Cortex of kidney (tissue), 1 donor: ENCODE measurements at places on chromosomes 1 and 21.

GRCh38 chr1:54052934-54053744 is at the start of the genes TCEANC2 and TMEM59:
TSS of gene TCEANC2 (plus strand) at chr1:54053608. CDS start at chr1:54054423, 815 bp downstream.
TSS of gene TMEM59 (minus strand) at chr1:54053204. CDS start at chr1:54053188, 16 bp downstream.
- DNase-seq = peak; percentile 91

DNA sequence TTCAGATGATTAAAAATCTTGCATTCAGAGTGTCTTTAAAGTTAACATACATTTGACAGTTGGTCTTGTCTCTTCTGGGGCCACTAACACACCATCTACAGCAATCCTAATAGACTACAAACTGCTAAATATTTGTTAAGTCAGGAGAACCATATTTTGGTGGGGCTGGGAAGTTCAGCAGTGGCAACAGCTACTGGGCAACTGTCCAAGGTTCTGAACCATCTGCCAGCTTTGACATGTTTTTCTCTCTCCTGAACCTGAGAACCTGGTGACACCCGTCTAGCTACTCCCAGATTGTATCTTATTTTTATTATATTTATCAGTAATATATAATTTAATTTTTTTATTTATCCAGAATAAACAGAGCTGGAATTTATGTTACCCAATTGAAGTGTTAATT is 199.0 kb upstream of the DPYD start:
- DNase-seq = no peak

DNA sequence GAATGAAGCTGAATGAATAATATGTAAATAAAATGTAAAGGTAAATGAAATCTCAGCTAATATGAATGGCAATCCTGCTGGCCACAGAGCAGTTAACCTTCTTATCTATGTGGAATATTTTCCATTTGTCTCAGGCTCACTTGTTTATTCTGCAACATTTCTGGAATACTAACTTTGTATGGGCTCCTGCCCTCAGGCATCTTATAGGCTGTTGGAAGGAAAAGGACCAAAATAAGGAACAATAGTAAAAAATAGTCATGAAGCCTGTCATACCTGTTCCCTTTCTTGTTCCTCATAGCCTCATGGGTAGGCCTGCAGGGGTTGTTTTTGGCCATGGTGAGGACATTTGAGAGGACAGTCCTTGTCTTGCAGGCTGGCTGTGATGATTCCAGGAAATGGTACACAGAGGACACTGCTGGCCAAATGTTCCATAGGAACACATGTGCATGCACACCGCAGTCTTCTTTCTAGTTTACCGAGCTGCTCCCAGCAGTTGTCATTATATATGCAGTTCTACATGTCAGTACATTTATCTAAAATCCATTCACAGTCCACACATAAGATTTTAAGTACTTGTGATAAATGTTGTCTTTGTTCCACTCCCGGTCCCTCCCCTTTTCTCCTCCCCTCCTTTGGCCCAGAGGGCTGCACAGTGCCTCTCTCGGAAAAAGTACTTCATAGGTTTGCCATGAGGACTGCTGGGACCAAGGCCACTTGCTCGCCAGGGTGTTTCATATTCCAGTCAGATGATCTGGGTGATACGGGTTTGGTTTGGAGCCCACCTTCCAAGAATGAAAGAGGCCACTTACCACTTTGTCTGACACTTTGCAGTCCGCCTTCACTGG is 15.2 kb upstream of the KCNQ4 start:
- no peak for DNase-seq

GRCh38 chr1:4655674-4656532 is 1.5 kb downstream of the AJAP1 start:
- DNase-seq = no peak

GRCh38 chr1:22737374-22738068 is 26.9 kb downstream of the EPHB2 start:
- no peak for DNase-seq

- no peak for DNase-seq
These were observed 20.6 kb upstream of the ELOA start for GRCh38 chr1:23722652-23723051.

DNA sequence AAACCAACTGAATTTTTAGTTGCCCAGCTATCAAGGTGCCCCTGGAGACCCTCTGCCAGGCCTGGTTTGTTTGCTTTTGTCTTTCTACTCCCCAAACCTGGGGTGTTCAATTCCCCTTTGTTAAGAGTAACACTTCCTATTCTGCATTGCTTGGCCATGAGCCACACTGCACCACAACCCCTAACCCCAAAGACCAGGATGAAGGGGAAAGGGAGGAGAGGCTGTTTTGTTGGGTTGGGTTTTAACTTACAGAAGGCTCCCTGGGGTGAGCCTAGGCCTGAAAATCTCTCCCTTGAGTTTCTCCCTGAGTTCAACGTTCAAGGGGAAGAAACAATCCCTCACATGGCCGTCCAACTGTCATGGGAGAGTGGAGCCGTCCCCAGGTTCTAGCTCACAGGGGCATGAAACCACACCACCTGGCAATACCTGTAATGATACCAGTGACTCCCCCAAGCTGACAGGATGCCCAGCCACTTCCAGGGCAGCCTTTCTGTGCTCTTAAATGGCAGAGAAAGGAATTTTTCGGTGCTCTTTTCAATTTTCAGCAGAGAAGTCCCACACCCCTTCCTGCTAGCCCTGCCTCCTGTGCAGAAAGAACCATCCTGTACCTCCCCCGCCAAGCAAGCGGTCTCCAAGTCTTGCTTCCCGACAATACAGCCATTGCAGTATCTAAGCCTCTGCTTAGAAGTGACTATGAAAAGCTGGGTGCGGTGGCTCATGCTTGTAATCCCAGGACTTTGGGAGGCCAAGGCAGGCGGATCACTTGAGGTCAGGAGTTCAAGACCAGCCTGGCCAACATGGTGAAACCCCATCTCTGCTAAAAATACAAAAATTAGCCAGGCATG is 14.9 kb downstream of the SLC45A3 start:
- no peak for DNase-seq
